ENCODE measurements at places on chromosomes 16 and 17.
A peak's percentile ranks its signal among the peaks of the same experiment; 100 is the strongest.

DNA sequence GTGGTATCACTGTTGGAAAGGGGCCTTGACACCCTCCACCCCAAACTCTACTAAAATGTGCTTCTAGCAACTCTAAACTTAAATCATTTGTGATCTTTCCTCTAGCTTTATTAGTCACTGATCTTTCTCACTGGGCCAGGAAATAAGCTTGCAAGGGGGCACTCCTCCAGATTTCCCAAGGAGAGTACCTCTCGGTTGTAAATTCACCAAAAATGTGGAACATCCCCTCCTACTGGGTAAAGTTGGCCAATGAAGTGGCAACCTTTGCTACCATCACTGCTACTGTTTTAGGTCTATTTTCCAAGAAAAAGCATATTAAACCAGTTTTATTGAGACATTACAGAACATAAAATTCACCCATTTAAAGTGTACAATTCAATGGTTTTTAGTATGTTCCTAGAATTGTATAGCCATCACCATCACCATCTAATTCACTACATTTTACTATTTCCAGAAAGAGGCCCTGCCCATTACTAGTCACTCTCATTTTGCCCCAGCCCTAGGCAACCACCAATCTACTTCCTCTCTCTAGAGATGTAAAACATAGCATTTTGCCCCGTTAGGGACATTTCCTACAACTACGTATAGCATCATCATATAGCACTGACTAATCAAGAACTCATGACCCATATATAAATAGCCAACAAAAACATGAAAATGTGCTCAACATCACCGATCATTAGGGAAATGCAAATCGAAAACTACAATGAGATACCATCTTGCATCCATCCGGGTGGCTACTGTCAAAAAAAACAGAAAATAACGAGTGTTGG, 44.6 kb upstream of the ADCY9 start:
- no peak for DNase-seq

- DNase-seq = no peak
Observed at GRCh38 chr16:15610369-15610871, 32.5 kb downstream of the MARF1 start.

DNA sequence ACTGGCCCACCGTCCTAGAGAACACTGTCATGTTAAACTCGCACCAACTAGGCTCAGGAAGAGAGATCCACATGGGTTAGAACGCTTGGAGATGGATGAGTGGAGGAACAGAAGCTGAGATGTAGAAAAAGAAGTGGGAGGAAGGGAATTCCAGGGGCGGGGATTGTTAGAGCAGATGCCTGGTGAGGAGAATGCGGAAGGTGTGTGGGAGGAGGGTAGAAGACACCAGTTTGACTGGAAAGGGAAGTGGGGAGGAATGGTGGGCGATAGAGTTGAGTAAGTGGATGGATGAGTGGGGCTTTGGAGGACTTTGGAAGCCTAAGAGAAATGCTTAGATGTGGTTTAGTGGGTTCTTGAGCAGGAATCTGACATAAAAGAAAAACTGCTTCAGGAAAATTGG, 37.4 kb downstream of the DHX38 start:
- DNase-seq = no peak

- DNase-seq = peak; percentile 88
Observed at GRCh38 chr17:79808763-79809529, 12.1 kb upstream of the CBX8 start.

DNA sequence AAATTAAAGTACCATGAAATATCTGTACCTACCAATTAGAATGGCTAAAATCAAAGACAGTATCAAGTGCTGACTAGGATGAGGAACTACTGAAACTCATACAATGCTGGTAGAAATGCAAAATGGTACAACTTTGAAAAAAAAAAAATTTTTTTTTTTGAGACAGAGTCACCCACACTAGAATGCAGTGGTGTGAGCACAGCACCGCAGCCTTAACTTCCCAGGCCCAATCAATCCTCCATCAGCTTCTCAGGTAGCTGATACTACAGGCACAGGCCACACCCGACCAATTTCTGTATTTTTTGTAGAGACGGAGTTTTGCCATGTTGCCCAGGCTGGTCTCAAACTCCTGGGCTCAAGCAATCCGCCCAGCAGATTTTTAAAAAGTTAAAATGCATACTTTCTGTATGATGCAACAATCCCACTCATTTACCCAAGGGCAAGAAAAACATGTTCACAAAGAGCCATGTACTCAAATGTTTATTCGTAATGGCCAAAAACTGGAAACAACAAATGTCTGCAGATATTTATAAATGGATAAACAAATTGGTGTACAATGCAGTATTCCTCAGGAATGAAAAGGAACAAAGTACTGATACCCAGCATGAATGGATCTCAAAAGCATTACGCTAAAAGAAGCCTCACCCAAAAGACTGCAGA, 8.7 kb downstream of the SMURF2 start:
- DNase-seq = no peak

DNA sequence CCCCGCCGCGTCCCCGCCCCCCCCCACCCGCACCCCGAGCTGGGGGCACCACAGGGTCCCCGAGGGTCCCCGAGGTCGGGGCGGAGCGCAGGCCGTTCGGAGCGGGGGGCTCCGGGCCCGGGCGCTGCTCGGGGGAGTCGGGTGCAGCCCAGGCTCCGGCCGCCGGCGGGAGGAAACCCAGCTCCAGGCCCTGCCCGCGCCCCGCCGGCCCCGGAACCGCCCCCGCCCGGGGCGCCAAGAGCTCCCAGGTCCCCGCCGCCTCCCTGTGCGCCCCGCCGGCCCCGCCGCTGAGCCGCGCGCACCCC, 33.2 kb upstream of the RPH3AL start:
- no peak for DNase-seq

- DNase-seq = no peak
Observed at GRCh38 chr17:64015447-64015846, 5.0 kb downstream of the ICAM2 start.

GRCh38 chr17:78839235-78839761, 1.3 kb downstream of the USP36 start:
- DNase-seq = no peak

DNA sequence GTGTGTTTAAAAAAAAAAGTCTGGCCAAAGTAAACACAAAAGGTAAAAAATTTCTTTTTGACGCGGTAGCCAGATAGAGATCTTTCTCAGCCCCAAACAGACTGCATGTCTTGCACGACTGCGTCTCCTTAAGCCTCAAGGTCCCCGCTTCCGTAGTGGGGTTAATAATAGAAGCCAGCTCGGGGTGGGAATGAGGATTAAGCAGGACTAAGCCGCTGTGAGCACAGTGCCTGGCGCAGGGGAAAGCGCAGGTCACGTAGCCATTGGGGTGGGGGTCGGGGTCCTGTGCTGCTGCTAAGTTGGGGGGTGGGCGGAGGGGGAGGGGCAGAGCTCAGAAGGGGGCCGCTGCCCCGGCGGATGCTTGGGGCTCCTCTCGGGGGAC, 521 bp downstream of the GGA2 start:
- no peak for DNase-seq

DNA sequence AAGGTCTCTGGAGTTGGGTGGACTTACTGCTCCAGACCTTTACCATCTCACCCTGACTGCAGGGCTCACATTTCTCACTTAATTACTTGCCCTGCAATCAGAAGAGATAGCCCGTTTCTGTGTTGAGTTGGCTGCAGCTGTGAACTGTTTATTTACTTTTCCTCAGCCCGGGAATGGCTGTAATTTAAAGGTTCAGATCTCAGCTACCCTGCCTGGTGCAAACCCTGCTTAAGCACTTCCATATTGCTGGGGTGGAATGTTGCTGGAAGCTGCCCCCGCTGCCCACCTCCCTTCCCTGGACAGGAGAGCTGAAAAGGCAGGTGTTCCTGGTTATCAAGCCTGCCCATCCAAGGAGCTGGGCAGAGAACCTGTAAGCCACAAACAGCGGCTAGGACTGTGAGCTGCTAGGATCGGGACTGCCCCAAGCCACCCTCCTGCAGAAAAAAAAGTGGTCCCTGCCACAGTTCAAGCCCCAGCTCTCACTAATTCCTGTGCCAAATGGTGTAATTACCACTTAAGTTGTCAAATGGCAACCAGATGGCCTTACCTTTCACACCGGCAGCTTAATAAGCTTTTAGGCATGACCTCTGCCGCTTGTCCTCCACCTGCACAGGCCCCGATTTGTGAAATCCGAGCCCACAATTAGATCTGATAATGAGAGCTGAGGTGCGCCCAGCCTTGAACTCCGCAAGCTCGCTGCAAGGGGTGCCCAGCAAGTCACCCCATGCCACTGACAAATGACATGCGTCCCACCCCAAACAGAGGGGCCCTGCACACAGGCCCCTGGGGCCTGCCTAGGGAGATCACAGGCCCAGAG, 269.8 kb downstream of the C16orf95 start:
- no peak for DNase-seq

DNA sequence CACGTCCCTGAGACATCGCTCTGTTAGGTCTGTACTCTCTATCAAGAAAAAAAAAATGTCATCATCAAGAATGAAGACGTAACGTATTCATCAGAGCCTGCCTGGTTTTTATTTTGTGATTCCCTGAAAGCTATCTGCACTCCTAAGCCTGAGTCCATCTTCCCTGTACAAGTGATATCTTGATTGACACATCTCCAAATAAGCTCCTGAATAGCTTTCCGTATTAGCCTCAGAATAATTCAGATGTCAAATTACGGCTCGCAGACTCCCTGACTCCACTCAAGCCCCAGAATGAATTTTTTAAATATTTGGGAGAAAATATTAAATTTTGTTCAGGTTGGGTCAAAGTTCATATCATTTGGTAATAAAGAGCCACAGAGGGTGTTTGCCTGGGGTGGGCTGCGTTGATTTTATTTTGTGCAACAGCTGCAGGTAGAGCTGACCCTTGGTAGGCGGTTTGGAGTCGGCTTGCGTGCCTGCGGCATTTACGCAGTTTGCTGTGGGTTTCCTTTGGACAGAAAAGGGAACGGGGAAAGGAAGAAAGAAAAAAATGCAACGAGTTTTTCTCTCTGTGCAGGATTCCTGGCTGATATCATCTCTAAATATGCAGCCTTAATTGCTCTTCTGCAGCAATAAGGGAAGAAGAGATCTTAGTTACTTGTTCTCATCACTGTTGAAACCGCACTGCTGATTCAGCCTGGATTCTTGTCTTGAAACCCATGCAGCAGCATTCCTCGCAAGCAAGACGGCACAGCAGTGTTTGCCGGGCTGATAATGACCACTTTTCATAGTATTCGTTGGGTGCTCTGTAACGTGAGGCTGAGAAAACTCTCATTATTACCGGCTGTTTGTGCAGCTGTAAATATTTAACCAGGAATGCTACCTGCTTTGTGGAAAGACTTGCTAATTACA, 114.7 kb downstream of the IRX3 start:
- peak; percentile 82 for DNase-seq

- DNase-seq = no peak
Observed at GRCh38 chr16:340370-341091, 12.0 kb downstream of the AXIN1 start.

DNA sequence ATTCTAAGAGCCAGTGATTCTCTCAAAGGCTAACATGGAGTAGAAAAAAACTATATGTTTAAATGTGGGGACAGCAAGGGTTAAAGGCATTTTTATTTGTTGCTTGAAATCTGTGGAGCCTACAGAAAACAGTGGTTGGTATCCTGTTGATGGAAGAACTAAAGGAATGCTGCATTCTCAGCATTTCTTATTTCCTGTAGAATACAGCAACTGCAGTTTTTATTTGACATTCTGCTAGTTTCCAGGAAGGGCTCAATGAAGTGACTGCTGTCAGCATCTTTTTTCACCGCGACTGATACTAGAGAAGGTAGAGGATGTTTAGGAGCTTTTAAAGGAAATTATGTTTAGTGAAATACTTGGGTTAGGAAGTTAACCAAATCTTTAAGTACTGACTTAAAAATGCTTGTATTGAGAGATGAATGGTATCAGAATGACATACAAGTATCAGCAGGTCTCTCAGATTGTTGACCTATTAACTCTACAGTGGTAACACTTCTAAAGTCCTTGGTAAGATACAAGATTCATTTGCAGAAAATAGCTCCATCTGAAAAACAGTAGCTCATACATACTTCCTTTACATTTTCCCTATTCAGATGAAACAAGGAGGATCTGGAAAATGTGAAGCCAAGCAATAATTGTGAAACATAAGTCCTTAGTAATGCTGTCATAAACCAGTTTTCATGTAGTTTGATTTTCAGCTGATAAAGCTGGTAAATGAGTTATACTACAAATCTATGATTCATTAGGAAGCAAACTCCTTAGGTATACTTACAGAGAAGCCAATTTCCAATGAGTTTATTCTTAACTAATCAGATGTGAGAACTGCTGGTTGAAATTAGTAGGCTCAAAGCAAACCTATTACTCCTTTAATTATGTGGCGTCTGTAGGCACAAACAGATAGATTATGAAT, 15.2 kb downstream of the CLTC start:
- no peak for DNase-seq

DNA sequence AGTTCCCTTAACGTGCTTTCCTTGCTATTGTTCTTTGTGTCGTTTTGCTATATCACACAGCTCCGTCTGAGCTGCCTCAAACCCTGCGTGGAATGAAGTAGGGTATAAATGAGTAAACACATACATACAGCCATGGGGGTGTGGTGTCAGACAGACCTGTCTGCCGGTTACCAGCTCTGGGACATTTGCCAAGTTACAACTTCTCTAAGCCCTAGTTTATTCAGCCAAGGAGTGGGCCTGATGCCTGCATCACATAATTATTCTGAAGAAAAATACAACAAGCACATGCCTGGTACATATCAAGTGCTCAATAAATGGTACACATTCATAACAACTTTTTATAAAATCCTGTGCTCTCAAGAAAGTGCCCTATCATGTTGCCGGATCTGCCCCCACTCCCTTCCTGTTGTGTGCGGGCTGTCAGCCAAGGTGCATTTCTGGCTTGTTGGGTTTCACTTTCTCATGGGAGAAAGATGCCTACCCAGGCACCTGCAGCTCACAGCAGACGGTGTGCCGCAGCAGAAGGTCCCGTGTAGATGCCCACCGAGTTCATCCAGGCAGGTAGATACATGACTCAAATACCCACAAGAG, 30.5 kb downstream of the SMPD3 start:
- DNase-seq = peak; percentile 88

- DNase-seq = peak; percentile 52
Observed at GRCh38 chr17:20852239-20852989, 190.4 kb downstream of the USP22 start.

GRCh38 chr17:45951403-45951802, 47.6 kb upstream of the STH start:
- DNase-seq = no peak

- peak; percentile 89 for DNase-seq
Observed at GRCh38 chr17:29176558-29177351, 3.4 kb downstream of the MYO18A start.

GRCh38 chr16:86176462-86176861, 277.5 kb downstream of the IRF8 start:
- DNase-seq = no peak

Data from COR-L47 (cell line).